ENCODE measurements at places on chromosomes 12 and 14.

DNA sequence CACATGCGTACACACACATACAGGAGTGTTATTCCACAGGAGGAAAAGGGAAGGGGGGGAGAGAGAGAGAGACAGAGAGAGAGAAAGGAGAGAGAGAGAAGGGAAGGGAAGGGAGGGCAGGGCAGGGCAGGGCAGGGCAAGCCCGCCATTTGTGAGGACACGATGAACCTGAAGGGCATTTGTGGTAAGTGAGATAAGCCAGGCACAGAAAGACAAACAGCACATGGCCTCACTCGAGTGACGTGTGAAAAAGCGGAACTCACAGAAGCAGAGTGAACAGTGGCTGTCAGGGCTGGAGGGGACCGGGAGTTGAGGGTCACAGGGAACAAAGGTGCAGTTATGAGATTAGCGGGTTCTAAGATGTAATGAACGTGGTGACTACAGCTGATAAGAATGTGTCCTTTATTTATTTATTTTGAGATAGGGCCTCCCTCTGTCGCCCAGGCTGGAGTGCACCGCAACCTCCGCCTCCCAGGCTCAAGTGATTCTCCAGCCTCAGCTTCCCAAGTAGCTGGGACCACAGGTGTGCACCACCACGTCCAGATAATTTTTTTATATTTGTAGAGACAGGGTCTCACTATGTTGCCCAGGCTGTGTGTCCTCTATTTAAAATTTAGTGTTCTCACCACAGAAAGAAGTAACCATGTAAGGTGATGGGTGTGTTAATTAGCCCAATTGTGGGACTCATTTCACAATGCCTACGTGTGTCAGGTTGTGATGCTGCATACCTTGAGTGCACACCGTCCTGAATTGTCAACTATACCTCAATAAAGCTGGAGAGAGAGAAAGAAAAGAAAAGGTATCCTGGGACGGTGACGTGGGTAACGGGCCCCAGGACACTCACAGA, 18.7 kb upstream of the FBRSL1 start:
- H3K4me1 ChIP-seq = no peaks in the 10 kb centered on the region
- H3K27me3 ChIP-seq = no peaks in the 10 kb centered on the region
- no peak overlapping the region for H3K4me3 ChIP-seq
- DNase-seq = no peak
- no peaks in the 10 kb centered on the region for H3K36me3 ChIP-seq

DNA sequence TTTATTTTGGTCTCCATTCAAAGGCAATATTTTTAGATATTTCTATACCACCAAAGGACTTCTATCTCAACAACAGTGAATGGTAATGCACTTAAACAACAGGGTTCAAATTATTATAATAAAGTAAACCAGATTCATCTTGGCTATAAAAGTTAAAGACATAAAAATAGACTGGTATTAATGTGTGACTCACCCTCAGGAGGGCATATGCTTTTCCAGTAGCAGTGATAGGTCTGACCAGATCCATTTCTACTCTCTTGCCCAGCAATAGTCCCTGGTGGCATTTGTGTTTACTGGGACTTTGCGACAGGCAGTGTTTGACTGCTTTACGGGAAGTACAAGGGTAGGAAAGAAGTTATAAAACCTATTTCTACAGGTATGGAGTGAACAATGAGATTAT, 353.2 kb upstream of the ATP2B1 start:
- H3K4me3 ChIP-seq = no peak overlapping the region
- H3K36me3 ChIP-seq = no peaks in the 10 kb centered on the region
- H3K27ac ChIP-seq = no peak overlapping the region
- no peaks in the 10 kb centered on the region for H3K27me3 ChIP-seq
- DNase-seq = no peak

DNA sequence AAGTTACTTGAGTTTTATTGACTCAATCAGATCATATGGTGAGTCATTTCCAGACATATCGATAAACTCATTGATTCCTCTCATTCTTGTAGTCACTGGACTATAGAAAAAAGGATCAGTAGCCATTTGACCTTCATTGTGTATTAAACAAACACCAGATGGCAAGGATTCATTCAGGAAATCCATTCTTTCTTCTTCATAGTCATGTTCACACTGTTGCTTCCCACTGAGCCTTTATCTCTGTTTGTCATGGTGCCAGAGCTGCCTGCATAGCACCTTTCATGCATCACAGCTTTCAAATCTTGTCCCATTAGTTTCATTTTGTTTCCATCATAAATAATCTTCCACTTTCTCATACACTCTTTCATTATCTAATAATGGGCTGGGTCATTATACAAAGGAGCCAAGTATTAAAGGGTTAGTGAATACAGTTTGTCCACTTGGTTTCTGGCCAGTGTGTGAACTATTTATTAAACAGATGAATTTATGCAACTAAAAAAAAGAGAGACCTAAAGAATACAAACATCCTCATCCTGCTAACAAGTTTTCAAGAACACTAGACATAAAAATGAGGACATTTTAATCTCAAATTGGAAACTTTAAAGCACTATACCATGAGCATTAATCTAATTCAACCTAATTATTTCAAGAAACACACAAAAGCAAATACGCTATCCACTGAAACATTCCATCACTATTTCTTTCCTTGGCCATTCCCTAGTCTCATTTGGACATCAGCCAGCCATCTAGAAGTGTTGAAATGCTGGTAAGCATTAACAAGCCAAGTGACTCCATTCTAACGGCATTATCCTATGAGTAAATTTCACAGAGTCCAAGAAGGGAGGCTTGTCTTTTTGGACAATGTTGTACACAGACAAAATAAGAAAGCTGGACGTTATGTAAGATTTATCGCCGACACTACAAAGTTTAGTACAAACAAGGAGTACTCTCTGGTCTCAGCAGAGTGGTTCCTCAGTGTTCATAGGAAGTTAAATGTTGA, 476.5 kb downstream of the FOXG1 start:
- no peaks in the 10 kb centered on the region for H3K36me3 ChIP-seq
- H3K27me3 ChIP-seq = no peaks in the 10 kb centered on the region
- no peak for DNase-seq
- no peaks in the 10 kb centered on the region for H3K4me1 ChIP-seq
- no peak overlapping the region for H3K27ac ChIP-seq

DNA sequence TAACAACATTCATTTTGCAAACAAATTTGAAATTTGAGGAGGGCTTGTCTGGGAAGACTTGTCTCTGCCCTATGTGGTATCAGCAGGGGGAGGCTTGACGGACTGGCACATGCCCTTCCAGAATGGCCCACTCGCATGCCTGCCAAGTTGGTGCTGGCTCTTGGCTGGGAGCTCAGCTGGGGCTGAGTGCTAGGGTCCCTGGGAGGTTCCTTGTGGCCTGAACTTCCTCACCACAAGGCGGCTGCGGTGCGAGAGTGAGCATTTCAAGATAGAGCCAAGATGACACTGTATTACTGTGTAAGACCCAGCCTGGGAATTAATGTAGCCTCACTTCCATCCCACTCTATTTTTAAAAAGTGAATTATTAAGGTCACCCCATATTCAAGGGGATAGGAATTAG, 271.6 kb upstream of the PLEKHG7 start:
- no peaks in the 10 kb centered on the region for H3K27me3 ChIP-seq
- no peaks in the 10 kb centered on the region for H3K4me1 ChIP-seq
- no peak overlapping the region for H3K4me3 ChIP-seq
- H3K27ac ChIP-seq = no peak overlapping the region
- no peaks in the 10 kb centered on the region for H3K36me3 ChIP-seq

DNA sequence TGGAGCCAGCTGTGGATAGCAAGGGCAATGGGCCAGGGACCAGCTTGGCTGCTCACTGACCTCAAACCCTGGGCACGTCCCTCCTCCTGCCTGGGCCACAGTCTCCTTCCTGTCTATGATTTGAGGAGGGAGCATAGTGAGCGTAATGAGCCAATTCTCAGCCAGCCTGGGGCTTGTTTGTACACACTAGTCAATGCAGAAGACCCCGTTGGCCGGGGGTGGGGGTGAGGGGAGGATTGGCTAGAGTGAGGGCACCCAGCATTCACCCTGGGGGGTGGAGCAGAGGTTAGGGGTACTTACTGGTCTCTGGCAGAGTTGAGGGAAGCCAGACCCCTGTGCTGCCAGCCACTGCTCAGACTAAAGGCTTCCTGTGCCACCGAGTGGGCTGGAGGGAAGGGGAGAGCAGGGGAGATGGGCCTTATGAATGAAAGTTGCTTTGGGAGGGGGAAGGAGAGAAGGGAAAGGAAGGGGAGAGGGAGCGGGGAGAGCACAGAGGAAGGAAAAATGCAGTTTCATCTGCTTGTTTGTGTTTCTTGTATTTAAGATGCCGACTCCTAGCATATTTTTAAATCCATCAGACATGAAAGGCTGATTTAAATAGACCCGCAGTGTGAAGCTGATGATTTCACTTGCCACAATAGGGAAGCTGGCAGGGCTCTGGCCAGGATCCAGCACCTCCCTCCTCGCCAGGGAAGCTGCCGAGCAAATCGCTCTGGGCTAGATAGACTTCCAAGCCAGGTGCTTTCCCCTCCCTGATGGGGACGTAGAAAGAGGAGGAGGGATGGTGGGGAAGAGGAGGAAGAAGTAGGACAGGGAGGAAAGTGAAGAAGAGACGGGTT, 114.0 kb downstream of the PRMT8 start:
- H3K4me3 ChIP-seq = no peak overlapping the region
- no peaks in the 10 kb centered on the region for H3K36me3 ChIP-seq
- peak; percentile 86 for DNase-seq
- no peaks in the 10 kb centered on the region for H3K27me3 ChIP-seq
- H3K27ac ChIP-seq = peak overlapping the region; percentile 73

GRCh38 chr12:953776-954175, 4.3 kb upstream of the RAD52 start:
- no peak overlapping the region for H3K4me3 ChIP-seq

GRCh38 chr12:58395470-58395869, 454.1 kb downstream of the ATP23 start:
- no peaks in the 10 kb centered on the region for H3K27me3 ChIP-seq
- no peak overlapping the region for H3K27ac ChIP-seq
- no peaks in the 10 kb centered on the region for H3K36me3 ChIP-seq
- H3K4me1 ChIP-seq = no peaks in the 10 kb centered on the region
- H3K4me3 ChIP-seq = no peak overlapping the region

DNA sequence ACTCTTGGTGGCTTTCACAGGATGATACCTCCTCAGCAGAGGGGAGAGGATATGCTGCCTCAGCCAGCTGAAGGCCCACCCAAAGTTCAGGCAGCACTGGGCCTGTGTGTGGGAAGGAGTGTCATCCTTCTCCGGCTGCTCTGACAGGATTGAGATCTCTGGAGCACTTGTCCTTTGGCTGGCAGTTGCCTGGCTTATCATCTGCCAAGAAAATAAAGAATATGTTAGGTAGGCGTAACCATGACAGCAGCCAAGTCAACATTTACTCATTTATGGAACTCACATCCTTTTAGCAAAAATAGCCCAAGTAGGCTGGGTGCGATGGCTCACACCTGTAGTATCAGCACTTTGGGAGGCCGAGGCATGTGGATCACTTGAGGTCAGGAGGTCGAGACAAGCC, 68.5 kb downstream of the PPFIBP1 start:
- H3K36me3 ChIP-seq = no peaks in the 10 kb centered on the region
- H3K4me3 ChIP-seq = no peak overlapping the region
- H3K4me1 ChIP-seq = peaks cover 31% of the 10 kb centered on the region

DNA sequence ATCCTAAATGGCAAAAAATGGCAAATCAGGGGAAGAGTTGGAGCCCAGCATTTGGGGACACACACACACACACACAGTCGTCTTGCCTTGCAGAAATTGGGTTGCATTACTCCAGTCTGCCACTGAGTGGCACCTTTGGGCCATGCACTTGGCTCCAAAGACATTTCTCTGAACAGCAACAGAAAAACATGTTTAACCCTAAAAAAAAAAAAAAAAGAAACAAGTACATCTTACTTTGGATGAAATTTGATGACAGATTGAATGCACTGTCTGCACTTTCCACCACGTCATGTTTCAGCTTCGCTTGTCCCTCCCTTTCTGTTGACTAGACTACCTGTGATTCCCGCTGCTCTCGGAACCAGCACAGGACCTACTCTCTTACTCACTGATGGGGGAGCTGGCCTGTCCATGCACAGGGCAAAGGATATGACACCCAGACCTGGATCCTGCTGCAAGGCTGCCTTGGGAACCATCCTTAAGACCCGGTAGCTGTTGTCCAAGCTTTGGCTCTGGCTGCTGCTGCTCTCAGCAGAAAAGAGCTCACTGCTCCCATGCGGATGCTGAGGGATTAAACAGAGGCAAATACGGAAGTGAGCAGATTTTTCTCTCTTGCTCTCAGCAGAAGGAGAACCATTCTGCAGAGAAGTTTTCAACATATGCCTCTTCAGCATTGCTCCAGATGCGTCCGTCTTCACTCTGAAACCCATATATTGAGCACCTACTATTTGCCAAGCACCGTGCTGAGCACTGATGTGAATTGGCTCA, 376.8 kb downstream of the DPF3 start:
- H3K36me3 ChIP-seq = no peaks in the 10 kb centered on the region
- peak; percentile 42 for DNase-seq
- H3K27me3 ChIP-seq = no peaks in the 10 kb centered on the region
- no peaks in the 10 kb centered on the region for H3K4me1 ChIP-seq
- no peak overlapping the region for H3K27ac ChIP-seq

DNA sequence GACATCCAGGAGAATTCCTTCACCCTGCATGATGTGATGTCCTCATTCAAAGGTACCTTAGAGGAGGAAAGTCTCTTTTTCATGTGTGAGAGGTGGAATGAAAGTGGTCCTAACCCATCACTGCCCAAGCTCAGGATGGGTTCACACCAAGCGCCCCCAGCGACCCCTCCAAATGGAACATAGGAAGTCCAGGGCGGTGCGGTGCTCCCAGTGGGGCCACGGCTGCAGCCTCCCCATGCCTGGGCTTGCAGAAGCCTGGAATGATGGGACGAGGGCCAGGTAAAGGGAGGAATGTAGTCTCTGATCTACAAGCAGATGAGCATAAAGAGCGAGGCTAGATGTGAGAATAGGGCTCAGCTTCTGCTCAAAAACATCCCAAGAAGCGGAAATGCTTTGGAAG, 196.3 kb downstream of the TTC7B start:
- peaks cover 12% of the 10 kb centered on the region for H3K4me1 ChIP-seq
- H3K27me3 ChIP-seq = no peaks in the 10 kb centered on the region
- H3K4me3 ChIP-seq = no peak overlapping the region
- DNase-seq = no peak

- no peak overlapping the region for H3K27ac ChIP-seq
- DNase-seq = no peak
- H3K4me1 ChIP-seq = peaks cover 13% of the 10 kb centered on the region
- H3K27me3 ChIP-seq = no peaks in the 10 kb centered on the region
- H3K4me3 ChIP-seq = no peak overlapping the region
Observed at GRCh38 chr12:5575987-5576386, 144.1 kb downstream of the NTF3 start.

Measured in heart left ventricle (tissue), 16 donors.